ENCODE measurements at places on chromosomes 5 and 9.

GRCh38 chr5:170639221-170639925 lies 135.6 kb downstream of the KCNIP1 start:
- no peak for DNase-seq

GRCh38 chr9:16171911-16172310 lies 619.1 kb downstream of the CCDC171 start:
- no peak for DNase-seq

DNA sequence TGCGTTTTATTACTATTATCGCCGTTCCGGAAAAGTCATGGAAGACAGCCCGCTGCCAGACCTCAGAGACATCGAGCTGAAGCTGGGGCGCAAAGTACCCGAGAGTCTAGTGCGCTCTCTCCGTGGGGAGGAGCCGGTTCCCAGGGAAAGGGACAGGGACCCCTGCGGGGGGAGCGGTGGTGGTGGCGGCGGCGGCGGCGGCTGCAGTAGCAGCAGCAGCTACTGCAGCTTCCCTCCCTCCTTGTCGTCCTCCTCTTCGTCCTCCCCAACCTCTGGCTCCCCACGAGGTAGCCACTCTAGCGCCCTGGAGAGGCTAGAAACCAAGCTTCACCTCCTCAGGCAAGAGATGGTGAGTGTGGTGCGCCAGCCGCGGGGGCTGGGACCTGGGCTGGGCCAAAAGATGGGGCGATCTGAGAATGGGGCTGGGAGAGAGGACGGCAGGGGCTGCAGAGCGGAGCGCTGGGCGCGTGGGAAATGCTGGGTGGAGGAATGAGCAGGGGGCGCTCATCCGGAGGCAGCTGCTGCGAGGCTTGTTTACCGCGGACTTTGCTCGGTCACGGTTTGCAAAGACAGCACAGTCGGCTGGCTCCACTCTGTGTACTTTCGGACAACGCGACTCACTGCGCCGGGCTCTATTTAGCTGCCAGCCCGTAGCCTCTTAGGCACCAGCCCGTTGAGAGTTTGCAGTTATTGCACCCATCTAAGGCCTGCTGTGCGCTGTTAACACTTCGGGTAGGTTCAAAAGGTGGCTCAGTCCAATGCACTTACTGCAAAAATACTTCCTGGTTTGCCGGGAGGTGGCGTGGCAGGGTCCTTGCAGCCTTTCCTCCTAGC lies 1.1 kb downstream of the LURAP1L start:
- DNase-seq: no peak

GRCh38 chr5:39040875-39041274 lies 33.3 kb downstream of the RICTOR start:
- no peak for DNase-seq

GRCh38 chr9:2676466-2676865 lies 40.8 kb upstream of the KCNV2 start:
- no peak for DNase-seq

DNA sequence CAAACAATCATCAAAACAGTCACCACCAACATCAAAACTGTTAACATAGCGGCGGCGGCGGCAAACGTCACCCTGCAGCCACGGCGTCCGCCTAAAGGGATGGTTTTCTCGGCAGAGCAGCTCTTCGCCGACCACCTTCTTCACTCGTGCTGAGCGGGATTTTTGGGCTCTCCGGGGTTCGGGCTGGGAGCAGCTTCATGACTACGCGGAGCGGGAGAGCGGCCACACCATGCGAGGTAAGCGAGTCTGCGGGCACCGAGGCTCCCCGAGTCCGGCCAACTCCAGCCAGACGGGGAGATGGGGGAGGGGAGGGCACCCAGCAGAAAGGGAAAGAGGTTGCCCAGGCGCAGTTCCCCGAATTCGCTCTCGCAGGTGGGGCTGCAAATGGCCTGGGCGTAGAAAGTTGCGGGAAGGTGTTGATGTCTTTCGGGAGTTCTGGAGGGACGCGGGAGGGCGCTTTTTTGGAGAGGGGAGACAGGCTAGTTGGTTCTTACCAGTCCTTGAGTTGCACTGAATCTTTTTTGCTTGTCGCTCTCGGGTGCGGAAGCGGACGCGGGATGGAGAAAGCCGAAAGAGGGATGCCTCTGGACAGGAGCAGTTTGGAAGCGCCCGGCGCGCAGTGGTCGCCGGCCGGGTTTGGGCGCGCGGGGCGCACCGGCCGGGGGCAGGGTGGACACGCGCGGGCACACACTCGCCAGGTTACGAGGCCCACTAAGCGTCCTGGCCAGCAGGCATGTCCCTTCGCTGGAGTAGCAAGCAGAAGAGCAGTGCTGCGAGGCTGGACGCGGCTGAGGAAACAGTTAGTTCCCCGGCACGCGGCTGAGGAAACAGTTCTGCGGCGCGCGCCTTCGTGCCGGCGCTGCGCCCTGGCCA lies 849 bp downstream of the RORB start:
- DNase-seq: no peak

DNA sequence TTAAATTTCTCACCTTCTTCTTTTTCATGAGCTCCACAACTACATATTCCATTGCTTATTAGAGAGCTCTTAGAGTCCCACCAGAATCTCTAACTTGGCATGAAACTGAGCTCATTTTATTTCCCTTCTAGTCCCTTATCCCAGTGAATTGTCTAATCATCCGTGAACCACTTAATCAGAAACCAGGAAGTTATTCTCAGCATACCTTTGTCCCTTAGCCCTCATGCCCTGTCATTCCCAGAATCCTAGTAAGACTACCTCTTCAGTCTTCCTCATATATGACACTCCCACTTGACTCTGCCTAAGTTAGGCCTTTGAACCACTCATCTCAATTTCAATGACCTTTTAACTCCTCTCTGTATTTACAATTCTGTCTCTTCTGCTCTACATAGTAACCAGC lies 93.0 kb upstream of the PAPPA start:
- DNase-seq: no peak

DNA sequence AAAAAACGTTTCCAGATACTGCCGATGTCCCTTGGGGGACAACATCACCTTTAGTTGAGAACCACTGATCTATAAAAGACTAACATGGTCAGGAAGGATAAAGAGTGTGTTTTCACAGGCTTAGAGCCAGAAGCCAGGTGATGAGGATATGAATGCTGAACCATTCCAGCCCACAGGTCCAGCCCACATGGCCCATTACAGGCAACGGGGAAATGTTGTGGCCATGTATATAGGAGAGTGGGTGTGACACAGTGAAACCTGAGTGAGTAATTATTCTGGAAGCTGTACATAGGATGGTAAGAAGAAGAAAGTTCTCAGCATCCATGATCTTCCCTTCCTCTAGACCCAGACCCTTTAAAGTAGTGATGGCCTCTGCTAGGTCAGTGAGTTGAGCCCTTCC lies 56.0 kb upstream of the FOXI1 start:
- DNase-seq: no peak

- no peak for DNase-seq
Measured at GRCh38 chr9:109941771-109942170, 161.8 kb downstream of the PALM2AKAP2 start.

GRCh38 chr5:177973066-177973635 lies 22.9 kb downstream of the PROP1 start:
- no peak for DNase-seq

All from Panc1 (cell line).